ENCODE measurements at places on chromosomes 16 and 17. TPM values are rescaled to one million over a fixed set of nuclear protein-coding genes. Genes with fewer than 3 reads are reported as not detected.

DNA sequence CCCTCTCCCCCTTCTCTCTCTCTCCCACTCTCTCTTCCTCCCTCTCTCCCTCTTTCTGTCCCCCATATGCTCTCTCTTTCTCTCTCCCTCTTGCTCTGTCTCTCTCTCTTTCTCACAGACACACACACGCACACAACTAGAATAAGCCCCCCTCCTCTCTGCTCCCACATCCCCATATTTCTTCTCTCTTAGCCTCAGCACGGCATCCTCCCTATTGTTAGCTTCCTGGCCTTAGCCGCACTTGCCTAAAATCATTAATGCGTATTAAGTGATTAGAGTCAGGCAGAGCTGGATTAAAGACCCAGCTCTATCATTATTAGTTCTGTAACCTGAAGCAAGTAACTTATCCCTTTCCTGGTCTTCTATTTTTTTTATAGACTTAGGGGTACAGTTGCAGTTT, 319.0 kb upstream of the C16orf82 start:
- no peak for DNase-seq

GRCh38 chr17:75773121-75773807, 8.3 kb upstream of the GALK1 start:
- no peak for DNase-seq

Gene MYH8
- not detected for total RNA-seq

DNA sequence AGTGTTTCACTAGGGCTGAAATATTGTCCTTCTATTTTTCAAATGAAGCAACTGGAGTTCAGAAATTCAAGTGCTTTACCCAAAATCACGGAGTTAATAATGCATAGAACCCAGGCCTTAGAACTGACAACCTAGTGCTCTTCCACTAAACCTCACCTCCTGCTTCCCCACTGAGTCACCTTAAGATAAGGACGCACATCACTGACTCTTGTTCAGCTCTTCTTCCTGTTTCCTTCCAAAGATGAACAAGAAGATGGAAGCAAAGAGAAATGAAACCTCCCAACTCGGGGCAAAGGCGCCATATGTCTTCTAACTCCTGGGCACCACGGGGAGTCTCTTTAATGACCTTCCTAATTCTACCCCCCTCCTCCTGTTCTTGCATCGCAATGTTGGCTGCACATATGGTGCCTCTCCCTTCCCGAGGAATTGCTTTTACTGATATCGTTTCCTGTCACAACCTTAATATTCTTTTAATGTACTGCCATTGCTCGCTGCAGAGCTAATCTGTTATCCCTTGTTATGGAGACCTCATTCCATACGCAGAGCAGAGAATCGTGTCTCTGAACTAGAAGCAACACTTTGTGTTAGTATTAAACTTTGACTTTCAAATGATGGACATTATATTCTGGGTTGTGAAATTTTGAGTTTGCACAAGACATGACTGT, 591.4 kb downstream of the TMEM114 start:
- DNase-seq: no peak

- no peak for DNase-seq
Measured at GRCh38 chr17:67041941-67042899, 2.1 kb upstream of the CACNG1 start.

GRCh38 chr17:82092995-82093751, 4.9 kb downstream of the FASN start:
- no peak for DNase-seq

Gene C17orf50
- total RNA-seq: not detected

- DNase-seq: no peak
Measured at GRCh38 chr17:38705803-38706504, 881 bp downstream of the MLLT6 start.

- DNase-seq: no peak
Measured at GRCh38 chr16:30027588-30028437, 3.3 kb downstream of the TLCD3B start.

DNA sequence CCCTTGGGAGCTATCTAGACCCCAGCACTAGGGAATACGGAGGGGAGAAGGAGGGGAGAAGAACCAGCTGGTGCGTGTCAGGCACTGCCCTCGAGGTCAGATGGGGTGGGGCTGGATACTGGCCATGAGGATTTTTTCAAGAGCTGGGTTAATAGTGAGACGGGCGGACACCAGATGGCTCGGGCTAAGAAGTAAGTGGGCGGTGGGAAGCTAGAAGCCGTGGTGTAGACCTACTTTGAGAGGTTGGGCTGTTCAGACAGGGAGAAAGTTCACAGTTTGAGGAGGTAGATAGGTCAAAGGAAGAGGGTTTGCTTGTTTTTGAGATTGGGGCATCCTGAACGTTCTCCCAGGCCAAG, 303.8 kb downstream of the SEC14L1 start:
- no peak for DNase-seq

Gene TBC1D28
- total RNA-seq: not detected

Gene ACSM2A
- not detected for total RNA-seq

GRCh38 chr17:81821603-81822311, 11.3 kb downstream of the MCRIP1 start:
- DNase-seq: no peak

DNA sequence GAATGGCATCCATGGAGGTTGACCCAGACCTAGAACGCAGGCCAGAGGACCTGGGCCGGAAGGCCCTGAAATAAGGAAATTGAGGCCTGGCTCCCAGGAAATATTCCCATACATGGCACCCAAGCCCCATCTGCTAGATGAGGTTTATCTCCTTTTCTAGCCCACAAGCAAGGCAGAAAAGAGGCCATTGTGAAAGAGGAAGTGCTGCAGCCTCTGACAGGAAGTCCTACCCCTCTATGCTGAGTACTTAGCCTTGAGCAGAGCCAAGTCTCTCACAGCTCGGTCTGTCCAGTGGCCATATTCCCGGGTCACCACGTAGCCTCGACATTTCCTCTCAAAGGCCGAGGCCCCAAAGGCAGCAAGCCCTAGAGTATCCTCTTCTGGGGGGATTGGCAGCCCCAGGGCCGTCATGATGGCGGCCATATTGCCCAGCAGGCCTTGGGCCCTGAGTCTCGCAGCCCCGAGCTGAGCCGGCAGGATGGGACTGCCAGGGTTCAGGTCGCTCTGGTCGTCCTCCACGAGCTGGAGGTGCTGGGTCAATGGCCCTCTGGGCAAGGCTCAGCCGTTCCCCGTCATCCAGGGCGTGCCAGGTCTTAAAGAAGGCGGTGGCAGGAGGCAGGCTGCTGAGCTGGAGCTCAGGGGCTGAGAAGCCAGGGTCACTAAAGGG, 7.8 kb downstream of the CTF1 start:
- DNase-seq: no peak

DNA sequence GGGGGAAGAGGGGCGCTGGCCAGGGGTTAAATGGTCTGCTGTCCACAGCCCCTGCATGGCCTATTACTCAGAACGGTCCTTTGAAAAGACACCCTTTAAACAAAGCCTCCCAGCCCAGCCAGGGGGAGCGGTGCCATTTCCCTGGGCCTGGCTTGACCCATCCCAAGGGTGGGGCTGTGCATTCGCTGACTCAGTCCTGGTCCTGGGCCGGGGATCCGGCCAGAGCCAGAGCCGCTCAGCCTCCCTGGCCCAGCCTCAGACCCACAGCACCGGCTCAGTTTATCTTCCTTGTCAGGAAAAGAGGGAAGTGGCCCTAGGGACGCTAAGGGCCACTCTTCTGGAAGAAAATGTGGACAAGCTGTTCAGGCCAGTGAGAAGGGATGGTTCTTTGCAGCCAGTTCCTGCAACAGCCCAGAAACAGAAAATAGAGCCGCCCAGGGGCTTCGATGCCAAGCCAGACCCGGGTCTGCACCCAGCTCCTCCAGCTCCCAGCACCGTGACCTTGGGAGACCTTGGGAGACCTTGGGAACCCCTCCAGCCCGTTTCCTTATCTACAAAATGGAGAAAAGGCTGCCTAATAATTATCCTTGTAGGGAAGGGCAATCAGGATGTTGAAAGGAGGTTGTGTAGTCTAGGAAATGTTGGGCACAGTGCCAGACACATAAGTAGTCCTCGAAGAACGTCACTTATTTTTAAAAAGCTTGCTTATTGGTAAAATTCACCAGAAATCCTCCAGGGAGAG, 82.5 kb downstream of the ZDHHC7 start:
- no peak for DNase-seq

GRCh38 chr17:48579471-48579759, 1.3 kb upstream of the HOXB4 start:
- no peak for DNase-seq

- DNase-seq: no peak
Measured at GRCh38 chr16:48605518-48606110, 4.4 kb downstream of the N4BP1 start.

DNA sequence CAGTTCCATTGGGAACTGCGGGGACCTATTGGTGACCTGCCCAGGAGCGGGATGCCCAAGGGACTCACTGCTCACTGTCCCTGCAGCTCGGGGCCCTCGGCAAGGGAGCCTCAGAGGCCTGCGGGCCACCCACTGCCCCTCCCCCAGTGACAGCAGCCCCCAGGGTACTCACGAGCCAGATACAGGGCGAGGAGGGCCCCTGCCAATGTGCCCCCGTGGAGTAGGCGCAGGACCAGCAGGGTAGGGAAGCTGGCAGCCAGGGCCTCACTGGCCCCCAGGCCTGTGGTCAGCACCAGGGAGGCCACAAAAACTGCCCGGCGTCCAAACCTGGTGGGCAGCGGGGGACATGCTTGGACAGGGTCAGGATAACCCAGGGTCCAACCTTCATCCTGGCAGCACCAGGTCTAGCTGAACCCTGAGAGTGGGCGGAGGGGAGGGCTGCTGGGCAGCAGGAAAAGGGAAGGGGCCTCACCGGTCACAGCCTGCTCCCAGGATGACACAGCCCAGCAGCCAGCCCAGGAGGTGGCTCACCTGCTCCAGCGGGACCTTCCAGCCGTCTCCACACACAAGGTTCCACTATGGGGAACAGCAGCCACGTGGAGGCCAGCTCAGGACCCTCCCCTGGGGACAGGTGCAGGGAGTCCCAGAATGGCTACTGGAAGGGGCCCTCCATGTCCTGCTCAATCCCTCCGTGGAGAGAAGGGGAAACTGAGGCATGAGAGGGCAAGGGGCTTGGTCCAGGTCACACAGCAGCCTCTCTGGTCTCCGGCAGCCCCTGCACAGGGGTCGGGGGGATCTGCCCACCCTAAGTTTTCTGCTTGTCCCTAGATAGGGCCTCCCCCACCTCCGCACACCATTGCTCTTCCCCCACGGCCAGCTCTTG, 855 bp downstream of the SLC22A31 start:
- DNase-seq: no peak

DNA sequence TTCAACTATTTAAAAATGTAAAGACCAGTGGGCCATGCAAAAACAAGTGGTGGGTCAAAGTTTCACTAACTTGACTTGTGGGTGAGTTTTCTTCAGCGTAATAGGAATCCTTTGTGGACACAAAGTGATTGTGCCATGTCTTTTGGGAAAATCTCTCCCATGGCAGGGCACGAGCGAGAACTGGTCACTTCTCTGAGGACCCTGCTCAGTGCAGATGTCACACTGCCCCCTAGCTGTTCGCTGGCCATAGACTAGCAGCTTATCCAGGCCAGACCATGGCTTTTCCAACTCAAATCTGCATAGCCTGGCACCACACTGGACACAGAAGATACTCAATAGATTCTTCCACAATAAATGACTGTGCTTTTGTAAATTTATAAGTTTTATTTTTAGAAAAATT, 306.0 kb upstream of the CCL2 start:
- no peak for DNase-seq

- no peak for DNase-seq
Measured at GRCh38 chr16:84087001-84087400, 29.7 kb downstream of the MBTPS1 start.

Gene SMIM36
- total RNA-seq: not detected

Gene UTS2R
- total RNA-seq: not detected

DNA sequence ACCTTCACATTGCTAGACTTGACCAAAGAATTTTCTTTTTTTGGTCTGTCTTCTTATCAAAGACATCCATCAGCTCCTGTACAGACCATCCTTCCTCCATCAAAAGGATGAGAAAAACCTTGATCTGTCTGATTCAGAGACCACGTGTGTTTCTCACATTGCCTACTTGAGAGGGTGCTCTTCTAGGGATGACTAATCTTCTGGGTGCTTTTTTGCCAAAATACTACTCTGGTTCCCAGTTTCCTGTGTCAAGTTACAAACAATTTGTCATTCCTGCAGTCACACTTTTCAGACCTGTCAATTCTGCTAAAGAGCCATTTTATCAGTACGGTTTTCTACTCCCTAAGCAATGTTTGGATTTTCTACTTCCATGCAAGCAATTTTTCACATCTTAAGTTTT, 492.2 kb downstream of the CDH11 start:
- DNase-seq: no peak

Gene GAST
- total RNA-seq: not detected

- DNase-seq: no peak
Measured at GRCh38 chr16:21654881-21655280, 2.5 kb upstream of the IGSF6 start.

Gene ETV4
- total RNA-seq: 22.4 TPM

- DNase-seq: no peak
Measured at GRCh38 chr17:12566291-12566690, 99.4 kb upstream of the MYOCD start.

GRCh38 chr17:7748076-7748775, 30.7 kb downstream of the DNAH2 start:
- DNase-seq: no peak

DNA sequence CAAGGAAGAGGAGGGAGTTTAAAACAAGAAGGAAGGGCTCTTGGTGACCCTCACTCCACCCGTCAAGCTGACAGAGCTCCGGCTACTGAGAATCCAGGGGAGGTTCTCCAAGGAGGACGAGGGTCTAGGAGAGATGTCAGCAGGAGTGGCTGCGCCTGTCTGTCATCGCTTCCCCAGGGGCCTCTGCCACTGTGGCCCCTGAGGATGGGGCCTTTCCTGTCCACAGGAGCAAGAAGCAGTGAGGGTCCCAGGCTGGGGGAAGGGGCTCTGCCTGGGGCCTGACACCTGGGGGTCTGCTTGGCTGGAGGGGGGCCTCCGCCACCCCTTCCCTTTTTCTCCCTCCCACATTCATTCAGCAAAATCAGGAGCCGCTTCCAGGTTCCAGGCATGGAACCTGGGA, 66.5 kb upstream of the TNRC6C start:
- DNase-seq: no peak

Gene PRR35
- not detected for total RNA-seq

Gene CBX1
- total RNA-seq: 65.3 TPM

- no peak for DNase-seq
Measured at GRCh38 chr17:30809867-30810266, 14.6 kb downstream of the CRLF3 start.
